ENCODE measurements at places on chromosomes 1 and 21.

DNA sequence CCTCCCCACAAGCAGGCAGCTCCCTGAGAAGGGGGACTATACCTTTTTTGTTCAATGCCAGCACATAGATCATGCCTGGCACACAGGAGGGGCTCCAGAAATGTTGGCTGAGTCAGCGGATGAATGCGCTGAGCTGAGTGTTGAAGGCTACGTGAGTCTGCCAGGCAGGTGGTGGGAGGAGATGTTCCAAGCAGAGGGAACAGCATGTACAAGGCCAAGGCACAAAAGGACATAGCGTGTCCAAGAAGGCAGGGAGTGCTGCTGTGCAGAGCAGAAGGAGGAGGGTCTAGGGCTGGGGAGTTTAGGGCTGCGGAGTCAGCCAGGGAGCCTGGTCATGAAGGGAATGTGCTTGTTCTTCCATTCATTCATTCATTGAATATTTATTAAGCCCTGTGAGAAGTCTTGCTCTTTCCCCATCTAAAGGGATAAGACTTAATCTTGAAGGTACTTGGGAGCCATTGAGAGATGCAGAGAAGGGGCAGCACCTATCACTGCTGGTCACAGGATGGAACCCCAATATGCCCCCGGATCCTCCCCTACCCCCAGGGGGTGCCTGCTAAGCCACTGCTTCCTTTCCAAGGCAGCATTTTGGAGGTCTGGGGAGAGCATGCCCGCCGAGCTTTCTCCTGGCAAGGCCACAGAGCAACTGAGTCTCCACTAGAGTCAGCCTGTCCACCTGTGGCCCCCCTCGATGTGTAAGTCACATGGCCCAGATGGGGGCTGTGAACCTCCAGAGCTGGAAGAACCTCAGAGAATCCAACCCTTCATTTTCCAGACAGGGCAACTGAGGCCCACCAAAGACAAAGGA is 31.2 kb upstream of the LAPTM5 start:
- DNase-seq: no peak

- no peak for DNase-seq
Measured at GRCh38 chr1:237270353-237270752, 228.4 kb downstream of the RYR2 start.

DNA sequence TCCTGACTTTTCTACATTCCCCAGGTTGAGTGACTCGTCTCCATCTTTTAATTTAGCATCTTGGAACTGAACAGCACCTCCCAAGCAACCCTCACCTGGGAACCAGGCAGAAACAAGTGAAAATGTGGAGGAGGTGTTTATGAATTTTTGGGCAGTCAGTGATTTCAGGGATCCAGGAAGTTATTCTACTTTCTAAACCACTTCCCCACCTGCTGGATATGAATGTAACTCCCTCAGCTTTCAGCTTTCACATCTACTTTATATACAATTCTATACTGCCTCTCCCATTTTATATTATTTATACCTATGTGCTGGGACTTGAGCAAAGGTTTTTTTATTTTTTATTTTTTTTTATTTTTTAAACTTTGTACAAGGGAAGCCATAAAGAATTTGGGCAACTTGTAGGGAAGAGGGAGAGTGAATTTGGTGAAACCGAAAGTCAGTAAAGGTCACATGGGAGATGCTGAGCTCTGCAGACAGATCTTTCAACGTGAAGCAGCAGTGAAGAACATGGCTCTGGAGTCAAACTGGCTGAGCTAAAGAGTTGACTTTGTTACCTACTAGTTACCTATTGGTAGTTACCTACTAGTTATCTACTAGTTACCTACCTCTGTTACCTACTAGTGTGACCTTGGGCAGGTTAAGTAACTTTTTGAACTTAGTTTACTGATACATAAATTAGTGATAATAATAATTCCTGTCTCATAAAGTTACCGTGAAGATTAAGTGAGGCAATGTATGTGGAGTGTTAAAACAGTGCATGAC is 45.5 kb downstream of the DDR2 start:
- peak; percentile 21 for DNase-seq

DNA sequence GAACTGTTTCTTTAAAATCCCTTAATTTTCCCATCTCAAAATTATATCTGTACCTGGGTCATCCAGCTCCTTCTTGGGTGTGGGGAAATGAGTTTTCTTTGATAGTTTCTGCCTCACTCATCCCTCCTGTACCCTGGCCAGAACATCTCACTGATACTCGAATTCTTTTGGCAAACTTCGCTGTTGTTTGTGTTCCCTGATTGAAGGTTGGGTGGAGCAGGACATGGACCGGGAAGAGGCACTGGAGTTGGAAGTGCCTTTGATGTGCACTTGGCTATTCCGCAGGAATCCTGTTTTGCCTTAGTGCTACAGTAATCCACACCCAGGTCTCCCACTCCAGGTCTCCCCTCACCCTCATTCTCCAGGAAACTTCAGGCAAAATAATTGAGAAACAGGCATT is 11.2 kb downstream of the MINDY1 start:
- DNase-seq: no peak

GRCh38 chr1:77047575-77047974 is 171.7 kb downstream of the PIGK start:
- no peak for DNase-seq

- no peak for DNase-seq
Measured at GRCh38 chr1:246292571-246292970, 214.5 kb downstream of the SMYD3 start.

- no peak for DNase-seq
Measured at GRCh38 chr1:110161849-110162248, 11.6 kb downstream of the SLC6A17 start.

DNA sequence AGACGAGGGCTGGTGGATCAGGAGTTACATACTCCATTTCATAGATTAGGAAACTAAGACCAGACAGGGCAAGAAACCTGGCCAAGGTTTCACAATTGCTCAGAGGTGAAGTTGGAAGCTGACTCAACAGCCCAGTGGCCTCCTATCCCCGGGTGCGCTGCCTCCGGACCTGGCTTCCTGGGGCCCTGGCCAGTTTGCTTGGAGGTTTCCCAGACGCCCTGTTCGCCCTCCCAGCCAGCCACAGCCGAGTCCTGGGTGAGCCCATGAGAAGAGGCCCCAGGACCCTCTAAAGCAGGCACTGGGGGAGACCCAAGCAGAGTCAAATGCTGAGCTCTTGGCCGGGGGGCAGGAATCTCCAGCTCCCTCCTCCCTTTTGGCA is 180.1 kb downstream of the ZBTB18 start:
- DNase-seq: no peak

GRCh38 chr1:39652554-39652953 is 13.1 kb upstream of the HEYL start:
- no peak for DNase-seq

DNA sequence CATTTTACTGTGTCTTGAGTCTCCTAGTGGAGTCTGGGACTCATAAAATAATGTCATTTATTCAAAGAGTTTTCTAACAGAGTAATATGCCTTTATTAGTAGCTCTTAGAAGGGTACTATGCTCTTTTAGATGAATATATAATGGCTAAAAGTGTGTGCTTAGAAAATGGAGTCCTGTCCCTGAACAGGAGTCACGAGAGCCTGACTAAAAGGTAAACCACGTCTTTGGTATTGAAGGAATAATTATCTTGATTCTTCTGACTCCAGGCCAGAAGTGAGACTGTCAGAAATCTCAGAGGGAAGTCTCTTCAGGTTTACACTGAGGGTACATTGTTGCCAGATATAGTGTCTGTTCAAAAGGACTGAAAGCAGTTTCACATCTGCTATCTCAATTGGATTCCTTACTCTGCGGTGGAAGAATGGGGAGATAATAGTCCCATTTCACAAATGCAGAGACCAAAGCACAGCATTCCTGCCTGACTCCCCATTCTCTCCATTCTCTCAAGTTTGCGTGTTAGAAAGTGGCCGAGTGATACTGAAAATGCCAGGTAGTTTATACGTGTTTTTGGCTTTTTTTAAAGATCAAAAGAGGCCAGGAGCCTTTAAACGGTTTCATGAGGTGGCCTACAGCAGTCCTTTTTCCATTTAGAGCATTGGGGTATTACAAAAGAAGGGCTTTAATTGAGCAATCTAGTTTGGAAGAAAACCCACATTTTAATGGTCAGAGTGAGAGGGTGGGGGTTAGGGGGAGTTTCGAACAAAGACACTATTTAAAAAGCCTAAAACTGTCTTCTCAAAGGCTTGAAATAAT is 176.6 kb downstream of the VPS13D start:
- DNase-seq: no peak

GRCh38 chr1:31033598-31033997 is 31.9 kb downstream of the PUM1 start:
- DNase-seq: no peak

- DNase-seq: no peak
Measured at GRCh38 chr21:38327984-38328383, 71.2 kb downstream of the KCNJ15 start.

GRCh38 chr1:101440485-101440884 is 203.7 kb downstream of the S1PR1 start:
- no peak for DNase-seq

- DNase-seq: no peak
Measured at GRCh38 chr1:231778009-231778719, 151.6 kb downstream of the DISC1 start.

- DNase-seq: peak; percentile 61
Measured at GRCh38 chr1:24191860-24192259, 4.8 kb upstream of the IFNLR1 start.

GRCh38 chr1:218347336-218347722 is 2.2 kb downstream of the TGFB2 start:
- no peak for DNase-seq

DNA sequence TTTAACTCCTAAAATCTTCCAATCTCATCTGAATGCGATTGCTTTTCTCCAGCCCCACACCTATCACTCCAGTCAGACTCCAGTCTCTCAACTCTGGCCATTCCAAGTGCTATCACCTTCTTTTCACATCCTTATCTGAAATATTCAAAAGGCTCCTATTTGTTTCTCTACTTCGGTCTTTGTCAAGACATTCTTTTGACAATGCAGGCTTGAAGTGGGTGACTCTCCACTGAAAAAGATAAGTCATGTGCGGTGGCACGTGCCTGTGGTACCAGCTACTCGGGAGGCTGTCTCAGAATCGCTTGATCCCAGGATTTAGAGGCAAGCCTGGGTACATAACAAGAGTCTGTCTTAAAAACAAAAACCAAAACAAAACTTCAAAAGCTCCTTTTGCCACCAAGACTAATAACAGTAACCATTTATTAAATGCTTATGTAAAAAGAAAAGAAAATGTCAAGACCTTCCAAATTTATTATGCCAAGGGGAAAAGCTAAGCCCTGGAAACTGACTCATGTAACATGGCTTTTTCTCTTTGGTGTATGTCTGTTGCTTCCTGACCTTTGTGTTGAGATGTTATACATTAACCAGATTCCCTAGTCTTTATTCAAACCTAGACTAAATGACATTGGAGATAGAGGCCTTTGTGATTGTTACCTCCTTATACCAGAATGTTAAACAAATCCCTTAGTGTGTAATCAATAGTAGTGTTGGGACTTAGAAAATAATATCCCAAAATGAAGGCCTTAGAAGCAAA is 3.6 kb downstream of the ALG14 start:
- DNase-seq: no peak

DNA sequence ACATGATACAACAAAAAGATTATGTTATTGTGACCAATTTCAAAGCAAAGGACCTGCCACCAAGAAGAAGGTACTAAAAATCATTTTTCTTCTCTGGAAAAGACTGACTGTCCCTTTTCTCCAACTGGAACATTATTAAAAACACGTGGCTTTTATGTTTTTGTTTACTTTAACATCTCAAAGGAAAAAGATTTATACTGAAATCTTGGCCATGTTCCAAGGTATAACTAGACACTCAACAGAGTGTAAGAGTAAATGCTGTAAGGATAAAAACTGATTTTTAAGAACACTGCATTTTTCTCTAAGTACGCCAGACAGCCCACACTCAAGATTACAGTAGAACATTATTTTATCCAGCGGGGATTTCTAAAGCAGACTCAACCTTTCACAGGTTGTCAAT is 62.1 kb downstream of the BRWD1 start:
- DNase-seq: no peak

- DNase-seq: peak; percentile 2
Measured at GRCh38 chr1:19169642-19170041, 40.4 kb downstream of the UBR4 start.

- DNase-seq: no peak
Measured at GRCh38 chr1:5721634-5722215, 270.5 kb downstream of the NPHP4 start.

- no peak for DNase-seq
Measured at GRCh38 chr21:31364253-31364945, 20.3 kb upstream of the TIAM1 start.

GRCh38 chr1:7223334-7224080 is 438.3 kb downstream of the CAMTA1 start:
- DNase-seq: no peak

DNA sequence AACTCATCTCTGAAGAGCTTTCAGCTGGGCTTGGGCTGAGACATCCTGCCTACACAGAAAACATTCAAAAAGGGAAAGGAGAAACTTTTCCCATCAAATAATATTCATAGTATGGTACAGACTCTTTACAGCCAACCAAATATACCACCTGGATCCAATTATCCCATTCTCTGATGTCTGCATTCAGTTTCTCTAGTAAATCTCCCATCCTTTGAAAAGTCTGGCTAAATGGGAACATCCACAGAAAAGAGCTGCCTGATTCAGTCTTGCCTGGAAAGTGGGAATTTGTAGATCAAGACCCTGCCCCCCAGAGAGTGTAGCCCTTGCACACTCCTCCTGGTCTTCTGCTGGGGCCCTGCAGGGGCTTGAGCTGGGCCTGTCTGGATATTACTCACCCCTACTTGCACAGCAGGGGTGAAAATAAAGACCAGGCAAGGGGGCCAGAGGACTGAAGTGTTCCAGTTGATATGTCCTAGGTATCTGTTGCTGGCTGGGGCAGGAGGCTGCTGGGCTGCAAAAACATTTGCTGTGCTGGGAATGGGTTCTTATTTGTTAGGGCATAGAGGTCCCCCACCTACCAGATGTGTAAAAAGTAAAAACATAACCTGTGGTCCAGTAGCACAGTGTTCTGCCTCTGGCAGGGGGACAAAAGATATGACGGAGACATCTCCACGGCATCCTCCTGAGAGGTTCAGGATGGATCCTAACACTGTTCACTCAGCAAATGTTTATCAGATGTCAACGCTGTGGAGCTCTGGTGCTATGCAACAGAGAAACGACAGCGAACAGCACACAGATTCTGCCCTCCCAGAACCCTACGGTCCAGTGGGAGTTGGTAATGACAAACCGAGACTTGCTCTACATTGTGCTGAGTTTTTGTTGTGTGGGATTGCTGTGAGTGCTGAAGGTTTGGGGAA is 140.3 kb downstream of the PLXNA2 start:
- DNase-seq: no peak

- DNase-seq: no peak
Measured at GRCh38 chr1:227427411-227427810, 109.1 kb upstream of the CDC42BPA start.

GRCh38 chr1:158145173-158145719 is 35.4 kb upstream of the CD1D start:
- no peak for DNase-seq

- DNase-seq: no peak
Measured at GRCh38 chr21:7957713-7958064, 2563.7 kb upstream of the TPTE start.
